ENCODE measurements at places on chromosomes 7 and 10. TPM values are rescaled to one million over a fixed set of nuclear protein-coding genes. Genes with fewer than 3 reads are reported as not detected.
A peak's percentile ranks its signal among the peaks of the same experiment; 100 is the strongest.

GRCh38 chr10:17001297-17001744, 128.3 kb downstream of the CUBN start:
- H3K4me3 ChIP-seq: no peak overlapping the region
- no peak for DNase-seq

- no peak overlapping the region for H3K27ac ChIP-seq
- DNase-seq: no peak
- H3K27me3 ChIP-seq: peaks cover 2% of the 10 kb centered on the region
- peaks cover 33% of the 10 kb centered on the region for H3K4me1 ChIP-seq
- peak overlapping the region; percentile 80 for H3K4me3 ChIP-seq
- no peaks in the 10 kb centered on the region for H3K36me3 ChIP-seq
Measured at GRCh38 chr7:102285540-102286236, 980 bp upstream of the SH2B2 start.

The GIMAP7 gene
- total RNA-seq: not detected

- peaks cover 88% of the 10 kb centered on the region for H3K36me3 ChIP-seq
- no peaks in the 10 kb centered on the region for H3K4me1 ChIP-seq
- no peak overlapping the region for H3K27ac ChIP-seq
- no peak for DNase-seq
Measured at GRCh38 chr7:139084709-139085108, 24.8 kb downstream of the ZC3HAV1 start.

DNA sequence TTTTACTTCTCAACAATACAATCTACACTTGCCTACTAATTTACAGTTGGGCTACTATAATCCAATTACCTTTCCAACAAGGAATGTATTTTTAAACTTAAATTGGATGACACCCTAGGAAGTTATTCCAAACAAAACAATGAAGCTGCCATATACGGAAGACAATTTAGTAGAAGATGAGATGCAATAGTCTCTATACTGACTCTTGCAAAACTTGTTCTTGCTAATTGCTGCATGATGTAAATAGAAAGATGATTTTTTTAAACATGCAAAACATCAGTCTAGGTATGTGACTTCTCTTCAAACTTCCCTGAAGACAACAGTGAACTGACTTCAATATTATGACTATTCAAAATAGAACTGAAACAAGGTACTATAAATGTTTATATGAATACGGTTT, 17.6 kb downstream of the NT5C3A start:
- H3K4me3 ChIP-seq: no peak overlapping the region
- H3K36me3 ChIP-seq: no peaks in the 10 kb centered on the region
- H3K27me3 ChIP-seq: no peaks in the 10 kb centered on the region
- H3K4me1 ChIP-seq: peaks cover 68% of the 10 kb centered on the region

GRCh38 chr7:17010637-17011300, 129.0 kb upstream of the AGR3 start:
- H3K27me3 ChIP-seq: no peaks in the 10 kb centered on the region
- DNase-seq: no peak
- peaks cover 15% of the 10 kb centered on the region for H3K4me1 ChIP-seq
- H3K36me3 ChIP-seq: no peaks in the 10 kb centered on the region
- no peak overlapping the region for H3K27ac ChIP-seq

GRCh38 chr7:157432541-157432956, 95.7 kb downstream of the DNAJB6 start:
- peaks cover 2% of the 10 kb centered on the region for H3K27me3 ChIP-seq
- no peak overlapping the region for H3K4me3 ChIP-seq
- DNase-seq: no peak
- no peaks in the 10 kb centered on the region for H3K4me1 ChIP-seq

GRCh38 chr7:130490888-130491804, 739 bp upstream of the MEST start:
- H3K27ac ChIP-seq: no peak overlapping the region
- peaks cover 2% of the 10 kb centered on the region for H3K4me1 ChIP-seq
- no peak overlapping the region for H3K4me3 ChIP-seq
- no peaks in the 10 kb centered on the region for H3K27me3 ChIP-seq
- DNase-seq: no peak

- no peak overlapping the region for H3K4me3 ChIP-seq
- H3K27me3 ChIP-seq: peaks cover 42% of the 10 kb centered on the region
- DNase-seq: peak; percentile 54
- no peaks in the 10 kb centered on the region for H3K36me3 ChIP-seq
- no peaks in the 10 kb centered on the region for H3K4me1 ChIP-seq
- no peak overlapping the region for H3K27ac ChIP-seq
Measured at GRCh38 chr10:98041352-98042043, 11.1 kb upstream of the CRTAC1 start.

DNA sequence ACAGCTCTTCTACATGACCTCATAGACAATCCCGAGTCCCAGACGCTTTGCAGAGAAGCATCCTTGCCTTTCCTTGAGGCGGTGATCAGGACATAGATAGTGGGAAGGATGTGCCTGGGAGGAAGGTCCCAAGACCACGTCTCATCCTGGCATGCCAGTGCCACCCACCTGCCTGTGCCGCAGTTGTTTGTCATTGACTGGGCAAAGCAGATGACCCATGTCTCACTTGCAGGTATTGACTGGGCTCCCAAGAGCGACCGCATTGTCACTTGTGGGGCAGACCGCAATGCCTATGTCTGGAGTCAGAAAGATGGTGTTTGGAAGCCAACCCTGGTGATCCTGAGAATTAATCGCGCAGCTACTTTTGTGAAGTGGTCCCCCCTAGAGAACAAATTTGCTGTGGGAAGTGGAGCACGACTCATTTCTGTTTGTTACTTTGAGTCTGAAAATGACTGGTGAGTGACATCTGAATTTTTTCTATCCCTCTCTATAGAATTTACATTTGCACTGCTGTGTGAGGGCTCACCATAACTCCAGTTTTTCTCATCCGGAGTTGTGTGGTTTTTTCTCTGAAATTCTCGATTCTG, 18.5 kb downstream of the ARPC1A start:
- H3K4me3 ChIP-seq: no peak overlapping the region
- no peak overlapping the region for H3K27ac ChIP-seq
- DNase-seq: no peak

The NXPH1 gene
- total RNA-seq: not detected

DNA sequence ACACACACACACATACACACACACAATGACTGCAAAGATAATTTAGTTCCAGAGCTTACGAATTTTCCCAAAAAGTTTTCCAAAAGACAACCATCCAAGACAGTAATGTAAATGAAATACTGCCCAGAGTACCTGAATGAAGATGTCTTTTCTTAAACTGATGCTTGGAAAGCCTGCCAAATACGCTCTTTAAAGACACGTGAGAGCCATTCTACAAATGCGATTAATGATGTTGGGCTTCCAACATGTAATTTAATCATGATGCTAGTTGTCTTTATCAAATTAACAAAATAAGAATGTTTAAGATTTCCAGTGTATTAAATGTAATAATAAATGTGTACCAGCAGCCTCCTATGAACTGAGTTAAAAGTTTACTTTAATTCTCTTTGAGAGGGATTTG, 11.1 kb downstream of the ERCC6 start:
- H3K36me3 ChIP-seq: peaks cover 18% of the 10 kb centered on the region
- no peak overlapping the region for H3K27ac ChIP-seq
- no peaks in the 10 kb centered on the region for H3K4me1 ChIP-seq
- DNase-seq: no peak

- no peak overlapping the region for H3K4me3 ChIP-seq
- H3K27me3 ChIP-seq: no peaks in the 10 kb centered on the region
- no peak for DNase-seq
- H3K27ac ChIP-seq: no peak overlapping the region
- H3K36me3 ChIP-seq: no peaks in the 10 kb centered on the region
Measured at GRCh38 chr10:78664929-78665553, 403.7 kb upstream of the ZMIZ1 start.

The KAZALD1 gene
- total RNA-seq: 18.0 TPM

- no peak for DNase-seq
Measured at GRCh38 chr7:50205011-50205410, 99.5 kb upstream of the IKZF1 start.

GRCh38 chr10:102409604-102410428, 8.8 kb downstream of the PSD start:
- peaks cover 80% of the 10 kb centered on the region for H3K27me3 ChIP-seq
- H3K27ac ChIP-seq: no peak overlapping the region
- peaks cover 18% of the 10 kb centered on the region for H3K4me1 ChIP-seq
- H3K36me3 ChIP-seq: no peaks in the 10 kb centered on the region

- no peak overlapping the region for H3K4me3 ChIP-seq
- H3K4me1 ChIP-seq: no peaks in the 10 kb centered on the region
- H3K27me3 ChIP-seq: peaks cover 29% of the 10 kb centered on the region
- DNase-seq: no peak
- no peaks in the 10 kb centered on the region for H3K36me3 ChIP-seq
Measured at GRCh38 chr7:25541877-25542276, 313.6 kb upstream of the NPVF start.

DNA sequence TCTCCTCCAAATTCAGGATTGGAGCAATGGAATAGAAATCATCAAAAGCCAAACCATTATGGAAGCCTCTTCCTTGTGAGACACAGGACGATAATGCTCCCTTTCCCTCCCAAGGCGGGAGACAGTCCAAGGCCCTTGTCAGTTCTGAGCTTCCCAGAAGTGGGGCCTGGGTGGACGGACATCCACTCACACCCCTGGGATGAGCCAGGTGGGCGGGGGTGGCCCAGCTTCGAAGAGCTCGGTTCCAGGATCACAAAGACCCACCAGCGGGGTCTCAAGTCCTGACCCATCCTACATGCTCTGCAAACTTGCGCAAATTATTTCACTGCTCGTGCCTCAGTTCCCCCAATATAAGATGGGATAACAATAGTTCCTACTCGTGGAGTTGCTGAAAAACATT, 10.1 kb upstream of the FOXL3 start:
- no peak overlapping the region for H3K27ac ChIP-seq
- H3K4me1 ChIP-seq: peaks cover 18% of the 10 kb centered on the region
- H3K27me3 ChIP-seq: peaks cover 12% of the 10 kb centered on the region
- H3K36me3 ChIP-seq: no peaks in the 10 kb centered on the region

The SLIT1 gene
- 0.33 TPM for total RNA-seq

The MRLN gene
- not detected for total RNA-seq

GRCh38 chr10:26556748-26557640, 118.9 kb downstream of the APBB1IP start:
- no peaks in the 10 kb centered on the region for H3K27me3 ChIP-seq
- H3K4me1 ChIP-seq: peaks cover 8% of the 10 kb centered on the region
- no peaks in the 10 kb centered on the region for H3K36me3 ChIP-seq
- no peak overlapping the region for H3K27ac ChIP-seq
- H3K4me3 ChIP-seq: no peak overlapping the region

The C10orf67 gene
- total RNA-seq: not detected

DNA sequence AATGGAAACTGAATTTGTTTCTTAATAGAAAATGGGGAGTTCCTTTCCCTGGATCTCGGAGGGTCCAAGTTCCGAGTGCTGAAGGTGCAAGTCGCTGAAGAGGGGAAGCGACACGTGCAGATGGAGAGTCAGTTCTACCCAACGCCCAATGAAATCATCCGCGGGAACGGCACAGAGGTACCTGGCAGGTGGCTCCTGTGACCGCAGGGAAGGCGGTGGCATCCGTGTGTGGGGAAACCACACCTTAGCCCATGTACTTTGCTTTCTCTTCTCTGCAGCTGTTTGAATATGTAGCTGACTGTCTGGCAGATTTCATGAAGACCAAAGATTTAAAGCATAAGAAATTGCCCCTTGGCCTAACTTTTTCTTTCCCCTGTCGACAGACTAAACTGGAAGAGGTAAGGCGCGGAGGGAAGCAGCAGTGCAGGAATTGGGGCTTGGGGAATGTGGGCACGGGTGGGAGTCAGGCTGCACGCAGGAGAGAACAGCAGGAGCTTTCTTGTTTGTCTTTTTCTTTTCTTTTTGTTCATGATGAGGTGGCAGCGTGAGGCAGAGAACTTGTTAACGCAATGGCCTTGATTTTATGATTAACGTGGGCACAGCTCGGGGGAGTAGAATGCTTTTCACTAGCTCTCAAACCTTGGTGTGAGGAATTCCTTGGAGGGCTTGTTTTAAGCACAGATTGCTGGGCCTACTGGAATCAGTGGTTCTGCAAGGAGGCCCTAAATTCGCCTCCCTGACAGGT, 12.8 kb downstream of the HKDC1 start:
- no peak overlapping the region for H3K27ac ChIP-seq
- peaks cover 25% of the 10 kb centered on the region for H3K4me1 ChIP-seq
- H3K4me3 ChIP-seq: no peak overlapping the region
- no peaks in the 10 kb centered on the region for H3K27me3 ChIP-seq
- no peaks in the 10 kb centered on the region for H3K36me3 ChIP-seq

- H3K27ac ChIP-seq: no peak overlapping the region
- peaks cover 15% of the 10 kb centered on the region for H3K4me1 ChIP-seq
- H3K27me3 ChIP-seq: no peaks in the 10 kb centered on the region
- H3K4me3 ChIP-seq: no peak overlapping the region
- no peak for DNase-seq
Measured at GRCh38 chr7:27345997-27346396, 103.4 kb downstream of the EVX1 start.

The RBM33 gene
- 28.9 TPM for total RNA-seq

DNA sequence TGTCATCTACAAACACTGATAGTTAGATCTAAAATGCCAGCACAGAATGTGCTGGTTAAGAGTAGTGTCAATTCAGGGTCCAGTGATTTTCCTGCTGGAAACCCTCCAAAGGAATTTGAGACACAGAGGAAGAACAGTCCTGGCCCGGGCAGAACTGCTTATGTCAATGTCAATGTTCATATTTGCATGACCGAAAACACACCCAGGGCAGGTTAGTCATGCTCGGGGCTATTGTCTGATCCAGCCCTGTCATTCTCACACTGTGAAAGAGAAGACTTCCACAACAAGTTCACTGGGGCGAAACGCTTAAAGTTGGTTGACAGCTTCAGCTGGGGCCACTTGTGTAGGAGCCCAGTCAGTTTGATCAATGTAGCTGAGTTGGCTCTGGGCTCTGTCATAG, 139.3 kb downstream of the C1GALT1 start:
- peaks cover 11% of the 10 kb centered on the region for H3K4me1 ChIP-seq
- H3K36me3 ChIP-seq: no peaks in the 10 kb centered on the region
- H3K27ac ChIP-seq: no peak overlapping the region
- H3K27me3 ChIP-seq: no peaks in the 10 kb centered on the region
- H3K4me3 ChIP-seq: no peak overlapping the region

DNA sequence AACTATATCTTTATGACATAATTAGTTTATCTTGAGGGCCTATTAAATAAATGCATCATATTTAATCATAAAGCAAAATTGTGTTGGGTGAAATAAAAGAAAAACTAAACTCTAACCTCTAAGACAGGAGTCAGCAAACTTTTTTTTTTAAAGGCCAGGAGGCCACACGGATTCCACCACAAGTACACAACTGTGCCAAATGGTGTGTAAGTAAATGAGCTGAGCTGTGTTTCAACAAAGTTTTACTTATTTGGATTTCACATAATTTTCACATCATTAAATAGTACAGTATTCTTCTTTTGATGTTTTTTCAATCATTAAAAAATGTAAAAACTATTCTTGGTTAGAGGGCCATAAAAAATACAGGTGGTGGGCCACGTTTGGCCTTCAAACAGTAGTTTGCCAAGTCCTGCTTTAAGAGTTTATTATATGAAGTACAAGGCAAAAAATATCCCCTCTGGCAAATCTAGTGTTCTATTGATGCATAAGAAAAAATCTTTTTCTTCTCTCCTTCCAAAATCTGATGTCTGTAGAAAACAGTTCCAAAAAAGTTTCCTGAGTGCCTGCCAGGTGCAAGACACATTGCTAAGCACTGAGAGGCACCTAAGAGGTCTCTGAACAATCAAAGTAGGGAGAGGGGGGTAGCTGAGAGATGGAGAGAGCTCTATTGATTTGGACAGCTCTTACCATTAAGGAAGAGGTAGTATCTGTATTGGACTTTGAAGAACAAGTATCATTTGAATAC, 26.5 kb upstream of the SPOCK2 start:
- H3K36me3 ChIP-seq: no peaks in the 10 kb centered on the region
- no peaks in the 10 kb centered on the region for H3K27me3 ChIP-seq
- DNase-seq: no peak
- peaks cover 6% of the 10 kb centered on the region for H3K4me1 ChIP-seq
- H3K4me3 ChIP-seq: no peak overlapping the region

All from HepG2 (cell line).